ENCODE measurements at places on chromosomes 2 and 18.

- DNase-seq: no peak
Observed at GRCh38 chr18:39241534-39241933, 1675.9 kb upstream of the CELF4 start.

- DNase-seq: no peak
Observed at GRCh38 chr2:148814860-148815419, 60.1 kb upstream of the KIF5C start.

DNA sequence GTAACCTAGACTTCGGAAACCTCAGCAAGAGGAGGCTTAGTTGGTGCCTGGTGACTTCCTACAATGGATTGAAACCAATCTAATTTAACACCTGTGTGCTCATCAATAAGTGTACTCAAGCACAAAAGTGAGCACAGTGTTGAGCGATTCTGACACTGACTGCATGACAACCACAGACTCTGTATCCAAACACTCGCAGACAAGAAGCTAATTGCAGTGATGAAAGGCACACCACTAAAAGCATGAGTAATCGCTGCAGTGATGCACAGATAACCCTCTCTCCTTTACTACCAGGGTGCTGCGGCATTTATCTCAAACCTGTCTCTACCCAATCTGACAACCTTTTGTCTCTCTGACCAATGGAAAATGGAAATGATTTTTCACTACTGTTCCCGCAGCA lies 168.1 kb downstream of the AFF3 start:
- no peak for DNase-seq

DNA sequence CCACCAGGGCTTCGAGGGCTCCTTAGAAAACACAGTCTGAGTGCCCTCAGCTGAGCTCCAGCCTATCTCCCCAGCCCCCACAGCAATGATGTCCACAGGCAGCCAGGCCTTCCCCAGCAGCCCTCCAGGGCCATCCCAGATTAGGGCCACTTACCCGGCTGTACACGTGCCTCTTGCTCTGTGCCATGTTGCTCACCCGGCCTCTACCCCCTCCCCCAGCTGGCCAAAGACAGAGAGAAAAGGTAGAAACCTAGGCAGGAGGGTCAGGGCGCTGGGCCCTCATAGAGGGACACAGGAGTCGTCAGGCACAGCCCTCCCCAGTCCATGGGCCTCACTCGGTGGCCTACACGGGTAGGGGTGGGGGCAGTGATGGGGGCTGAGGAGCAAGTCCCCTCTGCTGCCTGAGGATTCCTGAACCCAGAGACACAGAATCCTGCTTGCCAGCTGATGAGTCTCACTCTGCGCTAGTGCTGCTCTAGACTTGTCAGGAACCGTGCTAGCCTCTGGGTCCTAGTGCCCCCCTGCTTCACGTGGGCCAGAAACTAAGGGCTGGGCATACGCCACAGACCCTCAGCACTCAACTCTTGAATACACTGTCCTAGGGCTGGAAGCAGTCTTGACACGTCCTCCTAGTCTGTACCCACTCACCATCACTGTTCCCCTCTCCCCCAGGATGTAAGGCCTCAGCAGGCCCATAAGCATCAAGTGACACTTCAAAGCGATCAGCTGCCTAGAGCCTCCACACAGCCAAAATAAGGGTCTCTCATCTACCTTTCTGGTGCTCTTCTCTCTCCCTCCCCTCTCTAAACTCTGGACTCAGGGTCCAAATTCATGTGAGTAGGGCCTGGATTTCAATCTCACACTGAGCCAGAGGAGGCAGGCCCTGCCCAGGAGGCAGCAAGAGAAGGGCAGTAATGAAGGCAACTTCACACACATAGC lies at the start of gene DCTN1:
TSS of gene DCTN1 (minus strand) at position 461 of the 939 bp plus-strand sequence. CDS start at position 187, 274 bp downstream.
- no peak for DNase-seq

DNA sequence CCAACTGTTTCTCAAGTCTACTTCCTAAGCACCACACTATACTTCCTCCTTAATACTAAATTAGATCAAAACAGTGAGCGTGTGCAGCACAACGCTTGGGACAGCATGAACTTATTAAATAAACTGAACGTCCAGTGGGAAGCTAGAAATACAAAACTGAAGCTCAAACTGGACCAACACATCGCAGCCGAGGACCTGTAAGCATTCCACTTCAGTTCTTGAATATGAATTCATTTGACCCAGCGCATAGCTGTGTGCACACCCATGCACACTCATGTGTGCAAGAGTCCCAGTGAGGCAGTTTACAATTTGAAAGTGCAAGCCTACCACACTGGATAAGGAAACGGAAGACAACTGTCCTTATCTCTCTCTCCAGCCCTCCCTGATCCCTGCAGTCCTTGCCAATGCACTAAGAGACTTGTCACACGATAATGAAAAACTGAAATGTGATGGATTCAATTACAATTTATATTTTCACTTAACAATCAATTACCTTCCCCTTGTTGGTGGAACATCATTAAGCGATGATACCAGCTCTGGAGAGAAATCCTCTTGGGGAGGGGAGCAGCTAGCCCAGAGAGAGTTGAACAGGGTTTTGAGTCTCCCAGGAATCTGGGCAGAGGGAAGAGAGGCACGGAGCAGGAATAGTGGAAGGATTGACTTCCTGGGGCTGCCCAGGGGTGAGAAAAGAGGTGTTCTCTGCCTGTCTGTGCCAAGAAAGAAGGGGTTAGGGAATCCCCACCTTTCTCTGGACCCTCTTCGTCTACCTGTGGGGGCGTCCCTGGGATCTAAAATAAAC lies 186.5 kb upstream of the KLHL29 start:
- DNase-seq: no peak

GRCh38 chr2:52622266-52622665 lies 1145.3 kb upstream of the CHAC2 start:
- no peak for DNase-seq

- DNase-seq: no peak
Observed at GRCh38 chr2:196504788-196505187, 134.7 kb upstream of the CCDC150 start.

- no peak for DNase-seq
Observed at GRCh38 chr2:27593240-27593639, 10.4 kb downstream of the ZNF512 start.

DNA sequence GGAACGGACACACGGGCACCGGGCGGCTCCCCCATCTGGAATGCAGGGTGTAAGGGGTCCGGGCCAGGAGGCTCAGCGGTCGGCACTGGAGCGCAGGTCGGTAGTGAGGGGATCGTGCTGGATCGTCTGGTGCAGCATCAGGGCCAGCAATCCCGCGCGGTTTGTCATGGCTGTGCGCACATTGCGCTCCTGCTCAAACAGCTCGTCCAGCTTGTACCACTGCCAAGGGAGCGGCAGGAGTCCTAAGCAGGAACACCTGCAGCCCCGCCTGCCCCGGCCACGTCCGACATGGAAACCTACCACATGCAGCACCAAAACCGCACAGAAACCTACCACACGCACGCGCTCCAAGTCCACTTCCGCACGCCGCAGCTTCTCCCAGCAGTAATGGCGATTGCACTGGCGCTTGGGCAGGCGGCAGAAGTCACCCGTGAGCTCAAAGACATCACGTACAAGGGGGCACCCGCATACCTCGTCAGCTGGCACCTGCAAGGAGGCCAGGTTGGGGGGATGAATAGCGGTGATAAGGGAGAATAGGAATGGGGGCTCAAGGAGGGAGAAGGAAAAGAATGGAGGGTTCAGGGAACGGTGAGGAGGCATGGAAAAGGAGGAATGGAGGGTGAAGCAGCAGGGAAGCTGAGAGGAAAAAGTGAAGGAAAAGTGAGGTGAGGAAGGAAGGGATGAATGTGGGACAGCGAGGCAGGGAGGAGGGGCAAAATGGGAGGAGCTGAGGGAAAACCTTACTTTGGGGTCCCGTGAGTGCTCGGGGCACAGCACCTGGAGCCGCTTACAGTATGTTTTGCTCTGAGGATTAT lies 1.4 kb upstream of the MBD1 start:
- DNase-seq: no peak

- no peak for DNase-seq
Observed at GRCh38 chr2:155662224-155662623, 670.3 kb downstream of the NR4A2 start.

DNA sequence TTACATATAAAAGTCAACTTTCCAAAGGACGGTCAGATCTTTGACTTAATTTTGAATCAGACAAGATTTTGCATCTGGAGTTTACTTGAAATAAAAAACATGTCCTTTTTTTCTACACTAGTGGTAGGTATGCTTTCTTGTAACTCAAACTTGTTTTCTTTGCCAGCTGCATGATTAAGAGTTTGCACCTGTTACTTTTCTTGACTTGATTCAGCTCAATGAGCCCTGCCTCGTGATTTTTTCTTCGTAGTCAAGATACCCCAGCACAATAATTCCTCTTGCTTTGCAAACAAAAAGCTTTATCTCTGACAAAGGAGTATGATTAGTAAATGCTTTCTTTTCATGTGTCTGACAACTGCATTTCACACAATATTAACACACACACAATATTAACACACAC lies 82.3 kb downstream of the FBXO15 start:
- DNase-seq: no peak

GRCh38 chr2:233758849-233759248 lies 1.2 kb upstream of the UGT1A1 start:
- DNase-seq: no peak

DNA sequence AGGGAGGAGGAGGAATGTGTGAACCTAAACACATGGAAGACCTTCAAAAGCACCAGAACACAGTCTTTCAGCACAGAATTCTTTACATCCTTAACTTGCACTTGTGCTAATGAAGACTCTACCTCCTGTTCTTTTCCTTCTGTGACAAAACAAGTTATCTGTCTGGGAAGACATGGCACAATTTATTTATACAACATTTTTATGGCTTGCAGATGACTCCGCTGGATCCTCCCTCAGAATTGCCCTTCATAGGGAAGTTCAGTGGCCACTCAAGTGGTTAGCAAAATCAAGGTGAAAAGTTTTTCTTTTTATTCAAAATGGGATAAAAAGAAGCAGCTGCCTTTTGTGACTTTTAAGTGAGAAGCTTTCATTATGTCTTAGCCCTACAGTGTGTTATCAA lies 21.4 kb downstream of the BCL2L11 start:
- DNase-seq: no peak

GRCh38 chr2:38526195-38526594 lies 76.5 kb downstream of the HNRNPLL start:
- DNase-seq: no peak

DNA sequence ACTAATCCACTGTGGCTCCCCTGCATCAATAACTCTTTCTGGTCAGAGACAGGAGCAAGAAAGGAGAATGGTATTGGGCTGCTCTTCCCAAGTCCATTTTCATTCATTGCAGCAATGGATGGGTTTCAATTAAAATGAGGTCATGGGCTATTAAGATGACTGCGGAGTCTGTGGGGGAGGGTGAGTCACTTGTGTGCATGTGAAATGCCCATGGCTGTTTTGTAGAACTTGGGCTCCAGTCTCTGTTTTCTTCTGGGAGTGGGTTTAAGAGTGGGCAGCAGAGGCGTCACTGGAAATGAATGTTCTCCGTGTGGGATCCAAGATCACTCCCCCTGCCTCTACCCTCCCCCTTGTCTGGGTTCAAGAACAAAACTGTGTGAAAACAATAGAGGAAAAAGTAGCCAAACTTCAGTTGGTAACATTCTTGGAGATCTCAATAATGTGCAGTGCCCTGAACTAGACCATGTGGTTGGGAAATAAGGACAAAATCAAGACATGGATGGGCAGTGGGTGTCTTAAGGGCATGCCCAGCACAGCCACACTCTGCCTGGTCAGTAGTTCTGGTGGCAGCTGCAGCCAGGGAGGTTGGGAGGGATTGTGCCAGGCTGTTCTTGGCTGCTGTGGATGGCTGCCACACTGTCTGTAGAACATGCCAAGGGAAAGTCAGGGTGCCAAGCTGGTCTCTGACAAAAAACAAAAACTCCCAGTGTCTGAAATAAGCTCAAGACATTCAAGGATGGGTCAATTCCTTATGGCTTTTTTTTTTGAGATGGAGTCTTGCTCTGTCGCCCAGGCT lies 68.2 kb upstream of the CXCR4 start:
- DNase-seq: peak; percentile 73

GRCh38 chr18:73924836-73925235 lies 222.8 kb downstream of the FBXO15 start:
- no peak for DNase-seq

DNA sequence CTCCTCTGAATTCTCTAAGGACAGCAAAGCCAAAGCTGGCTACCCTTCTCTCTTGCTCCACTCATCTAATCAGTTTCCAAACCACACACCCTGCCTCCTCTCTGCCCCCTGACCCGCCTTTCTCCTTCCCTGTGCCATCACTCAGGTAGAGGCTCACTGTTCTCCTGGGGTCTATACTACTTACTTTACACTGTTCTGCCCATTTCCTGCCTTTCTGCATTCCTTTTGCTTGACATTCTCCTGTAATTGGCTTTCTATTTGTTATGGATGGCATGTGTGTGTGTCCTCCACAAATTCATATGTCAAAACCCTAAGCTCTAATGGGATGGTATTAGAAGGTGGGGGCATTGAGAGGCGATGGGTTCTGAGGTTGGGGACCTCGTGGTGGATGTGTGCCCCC lies 675.2 kb upstream of the ID2 start:
- DNase-seq: no peak

DNA sequence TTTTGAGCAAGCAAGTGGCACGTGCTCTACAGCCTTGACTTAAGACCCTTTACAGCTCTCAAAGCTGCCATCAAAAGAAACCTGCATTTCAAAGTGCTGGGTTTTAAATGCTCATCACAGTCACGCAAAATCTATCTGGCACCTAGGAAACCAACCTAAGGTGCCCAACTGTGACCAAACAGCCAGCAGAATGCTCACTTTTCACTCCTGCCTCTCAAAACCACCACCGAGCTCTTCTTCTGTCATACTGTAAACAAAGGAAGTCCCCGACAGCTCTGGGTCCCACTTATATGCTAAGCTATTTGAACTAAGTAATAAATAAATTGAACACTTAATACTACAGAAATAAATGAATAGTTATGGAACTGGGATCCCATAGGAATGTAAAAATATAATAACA lies 33.6 kb downstream of the SATB2 start:
- no peak for DNase-seq

DNA sequence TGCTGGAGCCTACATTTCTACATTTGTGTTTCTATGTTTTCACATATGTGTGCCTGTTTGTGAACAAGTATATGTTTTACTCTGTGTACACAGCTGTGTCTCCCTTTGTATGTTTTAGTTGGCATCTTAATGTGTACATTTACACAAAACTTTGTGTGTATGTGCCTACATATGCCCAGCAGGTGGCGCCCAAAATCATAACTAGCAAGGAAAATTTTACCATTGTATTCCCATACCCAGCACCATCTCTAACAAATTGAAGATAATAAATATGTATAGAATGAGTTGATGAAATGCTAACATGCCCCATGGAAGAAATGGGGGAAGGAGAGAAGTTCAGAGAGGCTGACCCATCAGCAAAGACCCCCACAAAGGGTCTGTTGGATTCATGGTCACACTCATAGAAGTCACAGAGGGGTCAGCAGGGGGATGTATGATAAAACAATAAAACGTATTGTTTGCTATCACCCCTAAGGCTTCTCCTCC lies 48.1 kb downstream of the PKDCC start:
- peak; percentile 93 for DNase-seq

DNA sequence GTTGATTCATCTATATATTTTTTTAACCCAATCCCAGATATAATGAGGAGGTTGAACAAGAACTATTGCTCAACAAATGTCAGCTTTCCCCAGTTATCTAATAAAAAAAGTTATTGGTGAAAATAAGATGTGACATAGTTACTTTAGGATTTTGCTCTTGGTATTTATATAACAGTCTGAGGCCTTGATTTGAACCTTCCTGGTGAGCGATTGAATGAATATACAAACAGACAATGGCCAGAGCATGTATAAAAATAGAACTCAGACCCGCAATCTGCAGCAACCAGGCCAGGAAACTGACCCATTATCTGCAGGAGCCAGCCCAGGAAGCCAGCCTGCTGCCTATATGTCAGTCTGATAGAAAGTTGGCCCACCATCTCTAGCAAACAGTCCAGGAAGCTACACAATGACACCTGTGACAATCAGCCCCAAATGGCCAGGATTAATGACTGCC lies 81.6 kb downstream of the HS6ST1 start:
- DNase-seq: no peak
